ENCODE measurements at places on chromosomes 5 and 9. TPM values are rescaled to one million over a fixed set of nuclear protein-coding genes. Genes with fewer than 3 reads are reported as not detected.

GRCh38 chr5:136242611-136243010 is 49.6 kb upstream of the SMIM32 start:
- no peaks in the 10 kb centered on the region for H3K4me1 ChIP-seq
- no peak overlapping the region for H3K27ac ChIP-seq
- DNase-seq, result no peak
- no peak overlapping the region for H3K4me3 ChIP-seq

- no peak overlapping the region for H3K27ac ChIP-seq
- peaks cover 1% of the 10 kb centered on the region for H3K36me3 ChIP-seq
- H3K4me3 ChIP-seq, result no peak overlapping the region
These were observed 4.8 kb upstream of the SEC16A start for GRCh38 chr9:136487672-136488071.

DNA sequence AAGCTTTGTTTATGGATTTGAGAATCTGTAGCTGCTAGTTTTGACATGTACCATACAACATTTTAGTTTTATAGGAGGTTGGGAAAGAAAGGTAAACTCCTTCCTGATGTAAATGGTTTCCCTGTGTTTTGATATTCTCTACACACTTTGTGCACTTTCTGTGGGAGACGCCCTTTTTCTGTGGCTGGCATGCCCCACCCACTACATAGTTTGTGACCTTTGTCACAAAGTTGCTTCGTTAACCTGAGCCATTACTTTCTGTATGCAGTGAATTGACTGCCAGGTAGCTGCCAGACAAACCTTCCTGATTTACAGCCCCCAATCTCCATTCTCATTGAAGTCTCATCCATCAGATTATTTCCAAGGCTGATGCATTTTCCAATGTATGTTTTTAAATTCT is 90.6 kb downstream of the NLN start:
- H3K27ac ChIP-seq, result no peak overlapping the region
- H3K27me3 ChIP-seq, result no peaks in the 10 kb centered on the region
- peaks cover 37% of the 10 kb centered on the region for H3K36me3 ChIP-seq
- H3K4me3 ChIP-seq, result no peak overlapping the region
- no peak for DNase-seq

The CLTA gene
- total RNA-seq, result 178 TPM

The LTC4S gene
- 5.5 TPM for total RNA-seq
